SIG-M5 (cell line): ENCODE measurements at places on chromosomes 2 and 18.
A peak's percentile ranks its signal among the peaks of the same experiment; 100 is the strongest.

DNA sequence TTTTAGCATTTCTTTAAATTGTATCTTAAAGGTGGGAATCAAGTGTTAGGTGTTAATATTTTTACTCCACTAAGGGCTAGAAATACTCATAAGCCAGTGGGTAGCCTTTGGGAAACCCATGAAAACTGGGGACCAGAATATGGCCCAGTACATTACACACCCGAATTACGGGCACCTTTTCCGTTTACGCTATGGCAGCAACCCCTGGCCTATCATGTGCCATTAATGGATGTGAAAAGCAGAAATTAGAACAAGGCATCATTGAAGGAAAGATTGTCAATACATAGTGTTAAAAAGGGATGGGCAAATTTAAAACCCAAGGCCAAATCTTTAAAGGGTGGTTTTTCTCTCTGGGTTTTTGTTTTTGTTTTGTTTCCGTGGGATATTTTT, 781 bp downstream of the FARP2 start:
- DNase-seq, result no peak

DNA sequence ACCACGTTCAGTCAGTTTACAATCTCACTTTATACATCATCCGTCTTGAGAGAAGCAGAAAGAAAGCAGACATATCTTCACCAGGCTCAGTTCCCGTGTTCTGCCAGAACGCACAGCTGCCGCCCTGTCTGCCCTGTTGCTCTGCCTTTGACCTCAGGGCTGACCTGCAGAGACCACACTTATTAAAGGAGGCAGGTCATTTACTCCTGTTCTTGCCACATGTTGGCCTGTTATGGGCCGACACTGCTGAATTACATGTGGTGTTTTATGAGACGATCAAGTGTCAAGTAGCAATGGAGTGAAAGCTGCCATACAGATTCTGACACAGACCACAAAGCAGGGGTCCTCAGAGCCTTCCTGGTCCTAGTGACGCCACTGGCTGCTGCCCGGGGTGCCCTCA, 232.2 kb downstream of the TTC32 start:
- DNase-seq, result no peak

DNA sequence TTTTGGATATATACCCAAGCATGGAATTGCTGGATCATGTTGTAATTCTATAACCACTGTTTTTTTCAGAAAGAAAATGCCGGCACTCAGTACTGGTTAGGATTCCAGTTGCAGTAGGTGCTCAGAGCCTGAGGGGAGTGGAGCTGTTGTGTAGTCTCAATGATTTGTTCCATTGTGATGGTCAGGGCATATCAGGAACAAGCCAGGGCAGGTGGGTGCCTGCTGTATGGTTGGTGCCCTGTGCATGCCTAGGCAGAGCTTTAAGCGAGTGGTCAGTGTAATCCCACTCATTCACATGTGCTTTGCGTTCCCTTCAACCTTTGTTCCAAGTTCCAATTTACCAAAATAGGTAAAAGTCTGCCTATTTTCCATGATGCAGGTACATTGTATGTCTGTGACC, 100.9 kb downstream of the FHOD3 start:
- DNase-seq, result no peak

GRCh38 chr2:144020047-144020446, 499.9 kb downstream of the ZEB2 start:
- DNase-seq, result no peak

GRCh38 chr2:60806988-60807681, 51.1 kb downstream of the PAPOLG start:
- DNase-seq, result no peak

- no peak for DNase-seq
These were observed 1.1 kb upstream of the DUSP2 start for GRCh38 chr2:96146153-96146880.

GRCh38 chr18:67453901-67454300, 62.6 kb downstream of the DSEL start:
- no peak for DNase-seq

- DNase-seq, result no peak
These were observed 551.1 kb upstream of the CELF4 start for GRCh38 chr18:38116716-38117115.

DNA sequence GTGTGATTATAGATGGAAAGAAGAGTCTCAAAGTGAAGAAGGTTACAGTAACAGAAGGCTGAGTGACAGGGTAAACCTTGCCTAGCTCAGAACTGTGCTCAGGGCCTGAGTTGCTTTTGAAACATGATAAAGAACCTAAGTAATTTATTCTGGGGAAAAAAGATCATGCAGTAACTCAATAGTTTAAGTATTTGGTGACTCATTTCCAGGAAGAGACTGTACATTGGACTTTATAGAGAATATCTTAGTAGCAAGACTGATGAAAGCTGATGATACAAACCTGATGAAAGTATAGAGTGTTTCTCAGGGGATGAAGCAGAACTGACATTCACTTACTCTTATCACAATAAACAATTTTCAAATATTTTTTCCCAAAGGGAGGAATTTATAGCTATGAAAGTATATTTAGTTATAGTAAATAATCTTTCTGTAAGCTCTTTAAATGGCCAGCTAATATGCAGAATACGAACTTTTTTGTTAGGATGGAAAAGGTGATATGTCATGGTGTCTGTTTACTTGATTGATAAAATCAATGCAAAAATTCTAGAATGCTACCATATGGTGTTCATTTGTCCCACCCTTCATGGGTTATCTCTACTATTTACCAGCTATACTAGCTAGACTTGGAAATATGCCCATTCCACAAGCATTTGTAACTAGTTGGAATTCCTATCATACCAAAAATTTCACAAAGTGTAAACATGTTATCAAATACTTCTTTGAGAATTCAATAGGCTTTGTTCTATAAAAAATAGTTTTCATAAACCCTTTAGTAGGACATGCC, 1265.5 kb upstream of the ACVR2A start:
- DNase-seq, result no peak

DNA sequence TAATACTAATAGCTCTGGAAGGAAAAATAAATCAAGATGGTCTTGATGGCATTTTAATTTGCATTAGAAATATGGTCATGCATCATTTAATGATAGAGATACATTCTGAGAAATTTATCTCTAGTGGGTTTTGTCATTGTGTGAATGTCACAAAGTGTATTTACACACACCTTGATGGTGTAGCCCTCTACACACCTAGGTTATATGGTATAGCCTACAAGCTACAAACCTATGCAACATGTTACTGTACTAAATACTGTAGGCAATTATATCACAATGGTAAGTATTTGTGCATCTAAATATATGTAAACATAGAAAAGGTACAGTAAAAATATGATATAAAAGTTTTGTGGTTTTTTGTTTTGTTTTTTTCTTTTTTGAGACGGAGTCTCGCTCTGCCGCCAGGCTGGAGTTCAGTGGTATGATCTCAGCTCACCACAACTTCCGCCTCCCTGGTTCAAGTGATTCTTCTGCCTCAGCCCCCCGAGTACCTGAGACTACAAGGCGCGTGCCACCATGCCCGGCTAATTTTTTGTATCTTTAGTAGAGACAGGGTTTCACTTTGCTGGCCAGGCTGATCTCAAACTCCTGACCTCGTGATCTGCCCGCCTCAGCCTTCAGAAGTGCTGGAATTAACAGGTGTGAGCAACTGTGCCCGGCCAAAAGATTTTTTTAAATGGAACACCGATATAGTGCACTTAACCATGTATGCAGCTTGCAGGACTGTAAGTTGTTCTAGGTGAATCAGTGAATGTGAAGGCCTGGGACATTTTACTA, 83.7 kb upstream of the UBXN4 start:
- no peak for DNase-seq

- no peak for DNase-seq
These were observed 362.6 kb downstream of the RIT2 start for GRCh38 chr18:42752916-42753315.

DNA sequence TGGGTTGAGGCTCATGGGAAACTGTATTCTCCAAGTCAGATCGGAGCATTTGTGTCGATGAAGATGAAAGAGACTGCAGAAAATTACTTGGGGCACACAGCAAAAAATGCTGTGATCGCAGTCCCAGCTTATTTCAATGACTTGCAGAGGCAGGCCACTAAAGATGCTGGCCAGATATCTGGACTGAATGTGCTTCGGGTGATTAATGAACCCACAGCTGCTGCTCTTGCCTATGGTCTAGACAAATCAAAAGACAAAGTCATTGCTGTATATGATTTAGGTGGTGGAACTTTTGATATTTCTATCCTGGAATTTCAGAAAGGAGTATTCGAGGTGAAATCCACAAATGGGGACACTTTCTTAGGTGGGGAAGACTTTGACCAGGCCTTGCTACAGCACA, 336.6 kb downstream of the PAX3 start:
- no peak for DNase-seq

GRCh38 chr2:239512054-239512453, 111.2 kb upstream of the HDAC4 start:
- DNase-seq, result no peak

DNA sequence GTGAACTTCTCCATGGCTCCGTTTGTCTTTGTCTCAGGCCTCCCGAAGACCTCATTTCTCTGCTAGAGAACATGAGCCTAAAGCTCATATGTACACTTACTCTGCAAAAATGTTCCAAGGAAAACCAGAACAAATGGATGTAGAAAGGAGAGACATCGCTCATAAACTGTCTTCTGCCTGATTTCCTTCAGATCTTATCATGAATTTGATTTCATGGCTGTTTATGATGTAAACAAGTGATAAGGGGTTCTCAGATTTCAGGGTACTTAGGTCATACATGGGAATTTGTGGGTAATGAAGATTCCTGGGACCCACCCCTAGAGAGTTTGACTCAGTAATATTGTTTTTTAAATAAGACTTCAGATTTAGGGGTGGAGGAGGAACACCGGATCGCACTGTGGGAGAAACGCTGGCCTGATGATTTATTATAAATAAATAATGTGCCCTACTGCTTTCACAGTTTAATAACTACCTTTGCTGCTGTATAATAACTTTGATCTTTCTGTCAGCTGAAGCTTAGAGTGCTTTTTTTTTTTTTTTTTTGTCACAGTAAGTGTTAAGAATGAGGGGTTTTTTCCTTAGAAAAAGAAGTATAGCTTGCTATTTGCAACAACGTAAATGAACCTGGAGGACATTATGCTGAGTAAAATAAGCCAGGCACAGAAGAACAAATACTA, 14.9 kb downstream of the AOX1 start:
- no peak for DNase-seq

- no peak for DNase-seq
These were observed 42.3 kb downstream of the SERPINB7 start for GRCh38 chr18:63817441-63818051.

- DNase-seq, result no peak
These were observed 81.9 kb downstream of the TMEM131 start for GRCh38 chr2:97913846-97914245.

DNA sequence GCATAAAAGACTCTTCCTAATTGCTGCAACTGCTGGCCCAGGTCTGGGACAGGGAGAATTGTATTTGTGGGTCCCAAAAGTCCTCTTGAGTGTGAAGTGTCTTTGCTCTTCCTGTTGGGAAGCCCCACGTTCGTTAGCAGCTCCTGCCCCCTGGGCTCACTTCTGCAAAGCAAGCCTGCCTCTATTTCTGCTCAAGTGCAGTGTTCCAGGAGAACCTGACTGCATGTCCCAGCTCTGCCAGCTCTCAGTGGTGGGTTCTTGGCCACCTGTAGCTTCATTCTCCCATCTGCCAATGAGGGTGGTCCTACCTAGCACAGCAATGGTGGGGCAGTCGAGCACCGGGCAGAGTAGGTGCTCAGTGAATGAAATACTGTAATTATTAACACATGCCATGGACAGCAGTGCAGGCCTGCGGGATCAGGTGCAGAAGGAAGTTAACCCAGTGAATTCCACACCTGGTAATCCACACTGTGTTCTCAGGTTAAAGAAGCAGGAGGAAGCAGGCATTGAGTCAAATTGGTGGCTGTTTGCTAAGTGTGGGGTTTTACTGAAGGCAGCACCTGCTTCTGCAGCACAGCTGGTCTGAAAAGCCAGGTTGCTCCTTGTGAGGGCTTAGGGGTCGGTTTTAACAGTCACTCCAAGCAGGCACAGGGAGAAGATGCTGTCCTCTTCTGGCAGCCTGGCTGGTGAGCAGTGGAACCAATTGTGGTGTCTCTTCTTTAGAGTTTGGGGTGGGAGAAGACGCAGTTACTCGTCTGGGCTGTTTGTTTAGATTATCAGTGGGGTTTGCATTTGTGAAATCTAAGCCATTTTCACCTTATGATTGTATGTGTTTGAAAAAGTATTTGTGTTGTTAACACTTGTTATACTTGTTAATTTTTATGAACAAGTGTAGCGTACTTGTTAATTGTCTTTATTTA, 54.3 kb downstream of the DGKD start:
- DNase-seq, result no peak

DNA sequence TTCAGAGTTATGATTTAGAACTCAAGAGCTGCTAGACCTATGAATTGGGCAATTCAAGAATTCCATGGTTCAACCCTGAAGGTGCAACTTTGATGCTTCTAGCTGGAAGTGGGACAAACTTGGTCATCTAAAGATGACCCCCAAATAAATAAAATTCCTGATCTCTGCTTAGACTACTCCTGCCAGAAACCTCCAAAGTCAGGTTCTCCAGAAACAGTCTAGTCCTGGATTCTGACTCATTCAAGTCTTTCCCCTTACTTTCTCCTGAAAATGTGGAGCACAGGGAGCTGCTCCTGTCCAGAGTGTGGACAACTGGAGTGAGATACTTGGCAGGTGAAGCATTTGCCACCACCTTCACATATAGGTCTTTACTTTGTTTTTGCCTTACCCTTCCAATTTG, 557.7 kb upstream of the TNP1 start:
- no peak for DNase-seq

GRCh38 chr2:72271766-72272641, 124.3 kb upstream of the CYP26B1 start:
- no peak for DNase-seq

- DNase-seq, result peak; percentile 16
These were observed 125.6 kb upstream of the PKDCC start for GRCh38 chr2:41922177-41922576.

DNA sequence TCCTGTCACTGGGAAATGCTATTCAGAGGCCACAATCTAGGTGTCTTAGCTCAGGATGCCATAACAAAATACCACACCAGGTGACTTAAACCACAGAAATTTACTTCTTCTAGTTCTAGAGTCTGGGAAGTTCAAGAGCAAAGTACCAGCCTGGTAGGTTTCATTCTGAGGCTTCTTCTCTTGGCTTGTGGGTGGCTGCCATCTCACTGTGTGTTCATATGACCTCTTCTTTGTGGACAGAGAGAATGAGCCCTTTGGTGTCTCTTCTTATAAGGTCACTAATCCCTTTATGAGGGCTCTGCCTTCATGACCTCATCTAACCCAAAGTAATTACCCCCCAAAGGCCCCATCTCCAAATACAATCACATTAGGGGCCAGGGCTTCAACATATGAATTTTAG, 57.3 kb downstream of the RHOB start:
- no peak for DNase-seq

DNA sequence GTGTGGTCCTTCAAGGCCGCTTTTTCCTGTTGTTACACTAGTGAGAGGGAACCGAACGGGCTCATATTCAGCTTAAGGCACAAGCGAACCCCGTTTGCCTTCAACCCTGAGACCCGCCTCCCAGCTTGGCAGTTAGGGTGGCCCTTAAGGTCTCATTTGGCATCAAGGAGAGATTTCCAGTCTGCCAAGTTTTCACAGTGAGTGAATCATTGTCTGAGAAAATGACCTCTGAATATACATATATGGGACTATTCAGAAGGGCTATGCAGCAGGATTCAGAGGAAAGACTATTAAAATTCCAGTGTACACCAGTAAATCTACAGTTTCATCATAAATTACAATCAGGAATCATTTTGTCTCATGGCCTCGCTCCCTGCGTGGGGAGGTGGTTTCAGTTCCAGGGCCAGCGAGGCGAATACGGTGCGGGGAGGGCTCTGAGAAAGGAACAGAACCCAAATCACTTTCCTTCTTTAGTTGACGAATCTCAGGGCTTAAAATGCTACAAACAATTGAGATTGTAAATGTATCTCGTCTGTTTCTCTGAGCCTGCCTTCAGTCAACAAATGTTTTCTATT, 231.4 kb downstream of the FAM210A start:
- DNase-seq, result no peak
